ENCODE measurements at places on chromosomes 7 and 10.

DNA sequence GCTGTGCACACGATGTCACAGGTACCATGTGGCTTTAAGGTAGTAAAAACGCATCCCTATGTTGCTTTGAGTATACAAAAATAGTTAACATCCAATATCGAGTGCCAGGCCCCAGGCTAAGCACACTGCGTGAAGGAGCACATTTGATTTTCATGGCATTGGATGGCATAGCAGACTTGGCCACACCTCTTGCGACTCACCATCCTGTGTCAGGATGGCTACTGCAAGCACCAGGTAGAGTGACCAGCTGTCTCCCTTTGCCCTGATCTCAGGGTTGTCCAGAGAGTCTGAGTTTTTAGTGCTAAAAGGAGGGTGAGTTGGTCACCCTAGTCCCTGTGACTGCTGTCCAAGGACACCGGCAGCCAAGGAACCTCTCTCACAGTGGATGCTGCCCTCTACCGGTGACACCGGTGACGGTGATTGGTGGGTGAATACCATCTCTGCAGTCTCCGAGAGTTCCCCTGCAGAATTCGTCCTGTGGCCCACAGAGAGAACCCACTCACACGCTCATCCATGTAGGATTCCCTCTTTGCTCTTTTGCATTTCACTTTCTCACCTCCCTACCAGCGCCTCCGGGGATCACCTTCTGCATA is 76.1 kb downstream of the BICC1 start:
- no peak for DNase-seq

- no peak for DNase-seq
Observed at GRCh38 chr10:116452338-116452720, 24.7 kb downstream of the PNLIPRP3 start.

GRCh38 chr7:7921830-7922229 is 46.8 kb upstream of the GLCCI1 start:
- no peak for DNase-seq

- no peak for DNase-seq
Observed at GRCh38 chr7:36788825-36789470, 64.7 kb upstream of the AOAH start.

DNA sequence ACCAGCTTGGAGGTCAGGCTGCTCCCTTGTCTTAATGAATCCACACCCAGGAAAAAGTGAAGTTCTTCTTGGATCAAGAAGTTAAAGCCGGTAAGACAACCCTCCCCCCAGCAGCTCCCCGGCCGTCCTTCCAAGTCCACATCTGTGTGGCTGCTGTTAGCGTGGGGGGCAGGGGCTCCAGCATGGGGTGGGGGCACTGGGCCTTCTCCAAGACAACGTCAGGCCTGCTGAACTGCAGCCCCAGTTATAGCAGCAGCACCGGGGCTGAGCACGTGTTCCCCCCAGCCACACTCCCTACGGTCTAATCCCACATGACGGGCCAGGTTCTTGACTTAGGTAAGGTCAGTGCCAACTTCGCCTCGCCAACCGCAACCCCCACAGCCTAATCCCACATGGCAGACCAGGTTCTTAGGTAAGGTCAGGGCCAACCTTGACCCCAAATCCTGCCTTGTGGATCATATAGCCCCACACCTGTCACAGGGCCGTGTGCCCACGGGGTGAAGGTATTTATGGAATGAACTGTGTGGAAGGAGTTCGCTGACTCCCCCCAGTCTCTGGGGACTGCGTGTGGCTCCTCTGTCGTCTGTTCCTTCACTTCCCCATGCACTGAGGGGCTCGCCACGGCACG is 30.4 kb upstream of the EN2 start:
- DNase-seq: no peak

DNA sequence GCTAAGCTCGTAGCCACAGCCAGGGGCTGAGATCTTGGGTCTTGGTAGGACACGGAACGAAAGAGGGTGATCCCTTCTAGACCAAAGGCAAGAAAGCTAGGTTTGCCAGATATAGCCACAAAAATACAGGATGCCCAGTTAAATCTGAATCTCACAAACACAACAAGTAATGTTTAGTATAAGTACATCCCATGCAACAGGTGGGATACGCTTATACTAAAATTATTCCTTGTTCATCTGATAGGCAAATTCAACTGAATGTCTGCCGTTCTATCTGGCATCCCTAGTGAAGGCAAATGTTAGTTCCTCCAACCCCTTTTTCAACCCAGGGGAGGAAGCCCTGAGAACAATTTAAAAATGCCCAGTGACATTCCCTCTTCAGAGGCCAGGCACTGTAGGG is 131.1 kb upstream of the MGMT start:
- DNase-seq: no peak

- DNase-seq: no peak
Observed at GRCh38 chr7:20932785-20933527, 146.3 kb upstream of the SP8 start.

DNA sequence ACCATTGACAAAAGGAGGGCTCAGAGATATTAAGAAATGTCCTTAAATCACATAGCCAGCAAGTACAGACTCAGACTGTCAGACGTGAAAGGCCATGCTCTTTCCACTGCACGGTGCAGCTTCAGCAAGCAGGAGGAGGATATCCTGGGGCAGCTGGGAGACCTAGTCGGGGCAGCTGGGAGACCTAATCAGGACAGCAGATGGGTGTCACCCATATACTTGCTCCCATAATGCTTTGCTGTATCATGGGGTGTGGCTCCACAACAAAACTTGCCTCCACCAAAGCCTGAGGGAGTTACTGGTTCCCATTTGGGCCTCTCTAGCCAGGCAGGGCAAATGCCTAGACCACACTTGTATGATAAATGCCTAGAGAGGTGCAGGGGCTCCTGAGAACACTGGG is 55.4 kb downstream of the GRID1 start:
- no peak for DNase-seq

- DNase-seq: no peak
Observed at GRCh38 chr7:54037873-54038272, 504.3 kb upstream of the VSTM2A start.

DNA sequence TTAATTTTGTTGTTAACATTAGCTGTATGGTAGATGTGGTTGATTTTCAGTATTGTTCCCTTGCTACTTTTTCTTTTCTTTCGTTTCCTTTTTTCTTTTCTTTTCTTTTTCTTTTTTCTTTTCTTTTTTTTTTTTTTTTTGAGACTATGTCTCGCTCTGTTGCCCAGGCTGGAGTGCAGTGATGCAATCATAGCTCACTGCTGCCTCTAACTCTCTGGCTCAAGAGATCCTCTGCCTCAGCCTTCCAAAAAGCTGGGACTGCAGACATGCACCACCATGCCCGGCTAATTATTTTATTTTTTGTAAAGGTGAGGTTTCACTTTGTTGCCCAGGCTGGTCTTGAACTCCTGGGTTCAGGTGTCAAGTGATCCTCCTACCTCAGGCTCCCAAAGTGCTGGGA is 14.4 kb downstream of the SLC26A3 start:
- DNase-seq: no peak

Data from stimulated activated CD4-positive, alpha-beta T cell treated with anti-CD3 and anti-CD28 coated beads, Interleukin-1b, Interleukin-23, amount 100 ng/mL, for 24 hours (primary cell).